Myometrial cell (primary cell): ENCODE measurements at places on chromosomes 7 and 10. TPM values are rescaled to one million over a fixed set of nuclear protein-coding genes. Genes with fewer than 3 reads are reported as not detected.

Gene PRSS1
- total RNA-seq: not detected in 2 replicates

Gene ZP3
- total RNA-seq: 0.29 and 1.9 TPM in 2 replicates

Gene NUDT13
- 1.2 and 1.8 TPM in 2 replicates for total RNA-seq

Gene LIPF
- not detected in 2 replicates for total RNA-seq

Gene SPDYE6
- total RNA-seq: not detected in 2 replicates
